ENCODE measurements at places on chromosomes 5 and 9.

- no peak overlapping the region for H3K27ac ChIP-seq
- H3K4me1 ChIP-seq, result peaks cover 2% of the 10 kb centered on the region
- DNase-seq, result no peak
- no peak overlapping the region for H3K4me3 ChIP-seq
- H3K36me3 ChIP-seq, result no peaks in the 10 kb centered on the region
- no peaks in the 10 kb centered on the region for H3K27me3 ChIP-seq
These were observed 19.9 kb upstream of the LPCAT1 start for GRCh38 chr5:1543398-1544293.

- H3K27ac ChIP-seq, result no peak overlapping the region
- no peak overlapping the region for H3K4me3 ChIP-seq
- no peaks in the 10 kb centered on the region for H3K27me3 ChIP-seq
- peaks cover 17% of the 10 kb centered on the region for H3K4me1 ChIP-seq
These were observed 3.4 kb downstream of the TLR4 start for GRCh38 chr9:117707561-117707960.

DNA sequence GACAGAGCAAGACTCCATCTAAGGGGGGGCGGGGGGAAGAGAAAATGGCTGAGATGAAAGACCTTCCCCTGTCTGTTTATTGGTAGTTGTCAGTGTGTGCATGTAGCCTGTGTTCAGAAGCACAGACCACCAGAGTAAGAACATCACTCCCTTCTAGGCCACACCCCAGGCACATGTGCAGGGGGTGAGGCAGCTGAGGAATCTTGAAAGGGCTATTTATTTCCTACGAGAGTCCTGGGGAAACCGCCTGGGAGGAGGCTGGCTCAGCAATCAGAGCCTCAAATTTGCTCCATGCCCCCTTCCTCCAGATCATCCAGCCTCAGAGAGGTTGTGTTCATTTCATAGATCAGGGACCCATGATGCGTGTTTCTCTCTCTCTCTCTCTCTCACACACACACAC lies 7.1 kb downstream of the MYORG start:
- H3K4me3 ChIP-seq, result no peak overlapping the region
- no peaks in the 10 kb centered on the region for H3K27me3 ChIP-seq
- DNase-seq, result no peak
- H3K27ac ChIP-seq, result no peak overlapping the region
- peaks cover 4% of the 10 kb centered on the region for H3K36me3 ChIP-seq

GRCh38 chr5:115962565-115963402 lies 509 bp downstream of the LVRN start:
- peak overlapping the region; percentile 44 for H3K4me3 ChIP-seq
- H3K36me3 ChIP-seq, result no peaks in the 10 kb centered on the region
- DNase-seq, result no peak

DNA sequence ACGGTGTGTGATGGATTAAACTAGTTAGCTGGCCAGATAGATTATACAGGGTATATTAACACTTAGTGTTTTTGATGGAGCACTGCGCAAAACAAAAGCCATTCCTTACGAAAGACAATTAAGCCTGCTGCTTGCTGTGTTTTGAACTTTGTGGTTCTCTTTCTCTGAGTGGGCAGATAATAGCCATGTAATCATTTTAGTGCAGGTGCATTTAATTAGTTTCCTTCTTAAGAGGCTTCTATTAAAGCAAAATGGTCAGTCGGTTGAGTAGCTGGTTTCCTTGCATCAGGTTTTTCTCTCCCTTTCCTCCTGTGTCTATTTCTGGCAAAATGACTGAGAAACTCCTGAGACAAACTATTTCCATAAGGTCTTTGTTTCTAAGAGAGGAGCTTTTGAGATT lies 512.5 kb downstream of the DMAC1 start:
- DNase-seq, result no peak
- no peak overlapping the region for H3K4me3 ChIP-seq
- no peaks in the 10 kb centered on the region for H3K4me1 ChIP-seq

- no peak for DNase-seq
- no peaks in the 10 kb centered on the region for H3K36me3 ChIP-seq
- H3K27ac ChIP-seq, result no peak overlapping the region
- H3K27me3 ChIP-seq, result no peaks in the 10 kb centered on the region
These were observed 29.9 kb downstream of the CETN3 start for GRCh38 chr5:90379652-90380051.

- peaks cover 28% of the 10 kb centered on the region for H3K36me3 ChIP-seq
- no peaks in the 10 kb centered on the region for H3K27me3 ChIP-seq
- H3K27ac ChIP-seq, result peak overlapping the region; percentile 87
- no peak for DNase-seq
- H3K4me3 ChIP-seq, result peak overlapping the region; percentile 94
These were observed 530 bp downstream of the BBLN start for GRCh38 chr9:128160603-128160987.

DNA sequence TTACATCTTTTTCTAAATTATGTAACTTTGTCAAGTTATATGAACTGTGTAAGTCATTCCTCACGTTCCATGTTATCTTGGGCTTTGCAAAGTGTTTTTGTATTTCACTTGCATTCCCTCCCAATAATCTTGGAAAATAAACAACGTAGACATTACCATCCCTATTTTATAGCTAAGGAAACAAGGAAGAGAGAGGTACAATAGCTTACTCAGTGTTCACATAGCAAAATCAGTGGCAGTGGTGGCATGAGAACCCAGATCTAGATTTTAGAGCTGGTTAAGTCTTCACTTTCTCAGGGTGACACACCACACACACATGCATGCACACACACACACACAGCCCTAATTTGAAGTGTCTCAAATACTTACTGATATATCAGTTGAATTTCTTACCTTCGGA lies 34.1 kb downstream of the NSA2 start:
- H3K27ac ChIP-seq, result no peak overlapping the region
- DNase-seq, result no peak
- H3K4me3 ChIP-seq, result no peak overlapping the region
- no peaks in the 10 kb centered on the region for H3K4me1 ChIP-seq
- peaks cover 14% of the 10 kb centered on the region for H3K36me3 ChIP-seq

GRCh38 chr5:37208883-37209797 lies 40.0 kb downstream of the CPLANE1 start:
- peaks cover 3% of the 10 kb centered on the region for H3K36me3 ChIP-seq
- no peaks in the 10 kb centered on the region for H3K27me3 ChIP-seq
- no peak for DNase-seq
- no peaks in the 10 kb centered on the region for H3K4me1 ChIP-seq
- H3K4me3 ChIP-seq, result no peak overlapping the region

DNA sequence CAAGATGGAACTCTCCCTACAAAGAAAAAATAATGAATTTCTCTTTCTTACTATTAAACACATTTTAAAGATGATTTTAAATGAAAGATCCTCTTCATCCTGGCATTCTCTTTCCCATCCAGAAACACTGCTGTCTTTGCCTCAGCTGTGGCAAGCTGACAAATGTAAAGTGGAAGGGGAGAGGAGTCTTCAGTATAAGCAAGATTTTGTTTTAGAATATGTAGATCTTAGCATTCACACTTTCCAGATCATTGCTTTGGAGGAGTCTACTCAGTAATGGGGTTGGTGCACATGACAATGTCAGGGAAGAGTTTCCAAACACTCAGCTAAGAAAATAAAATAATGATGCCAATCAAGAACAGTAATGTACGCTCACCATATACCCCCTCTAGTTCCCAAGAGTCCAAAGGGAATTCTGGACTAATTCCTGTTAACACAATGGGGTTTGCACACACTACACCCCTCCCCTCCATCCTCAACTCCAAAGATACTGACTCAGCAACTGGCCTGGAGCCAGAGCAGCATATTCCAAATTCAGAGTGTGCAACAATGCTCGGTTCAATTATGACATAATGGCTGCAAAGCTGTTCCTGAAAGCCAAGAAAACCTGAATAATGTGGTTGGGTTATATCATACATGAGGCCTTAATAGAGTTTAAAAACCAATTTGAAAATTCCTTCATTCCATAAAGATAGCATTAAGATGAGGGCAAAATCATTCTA lies 4.6 kb downstream of the C5orf63 start:
- H3K27me3 ChIP-seq, result no peaks in the 10 kb centered on the region
- no peak for DNase-seq
- no peak overlapping the region for H3K4me3 ChIP-seq
- no peak overlapping the region for H3K27ac ChIP-seq

DNA sequence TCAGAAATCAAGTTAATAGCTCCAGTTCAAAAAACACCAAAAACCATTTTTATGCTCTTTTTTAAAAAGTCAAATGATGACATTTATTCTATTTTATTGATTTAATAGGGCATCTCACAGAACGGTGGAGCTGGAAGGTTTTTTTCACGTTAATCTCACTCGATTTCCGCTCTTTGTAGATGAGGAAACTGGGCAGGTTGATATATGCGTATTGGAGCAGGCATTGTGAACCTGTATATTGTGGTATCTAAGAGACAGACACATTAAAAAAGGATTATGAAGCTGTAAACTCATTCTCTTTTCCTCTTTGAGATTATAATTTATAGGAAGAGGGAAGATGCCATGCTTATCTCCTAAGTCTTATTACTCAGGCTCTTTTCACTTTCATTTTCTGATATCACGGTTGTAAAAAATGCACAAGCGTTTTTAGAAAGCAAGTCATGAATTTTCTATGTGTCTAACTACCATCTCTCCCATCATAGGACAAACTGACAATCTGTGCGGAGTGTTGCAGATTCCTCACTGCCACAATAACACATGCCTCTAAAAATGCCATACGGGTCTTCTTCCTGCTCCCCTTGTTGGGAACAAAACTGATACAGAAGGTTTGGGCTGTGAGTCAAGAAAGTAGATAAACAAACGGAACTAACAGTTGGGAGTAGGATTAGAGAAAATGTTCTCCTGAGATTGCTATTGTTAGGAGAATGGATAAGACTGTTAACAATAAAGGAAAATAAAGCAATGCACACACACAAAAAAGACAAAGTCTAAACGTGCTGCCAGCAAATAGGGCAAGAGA lies 1997.7 kb downstream of the MAT2B start:
- H3K27me3 ChIP-seq, result no peaks in the 10 kb centered on the region
- H3K27ac ChIP-seq, result no peak overlapping the region
- no peak overlapping the region for H3K4me3 ChIP-seq
- H3K4me1 ChIP-seq, result no peaks in the 10 kb centered on the region

- no peak for DNase-seq
- no peaks in the 10 kb centered on the region for H3K36me3 ChIP-seq
- H3K4me3 ChIP-seq, result no peak overlapping the region
- H3K4me1 ChIP-seq, result no peaks in the 10 kb centered on the region
- H3K27me3 ChIP-seq, result no peaks in the 10 kb centered on the region
- no peak overlapping the region for H3K27ac ChIP-seq
These were observed 335.2 kb upstream of the TARS1 start for GRCh38 chr5:33105521-33105941.

DNA sequence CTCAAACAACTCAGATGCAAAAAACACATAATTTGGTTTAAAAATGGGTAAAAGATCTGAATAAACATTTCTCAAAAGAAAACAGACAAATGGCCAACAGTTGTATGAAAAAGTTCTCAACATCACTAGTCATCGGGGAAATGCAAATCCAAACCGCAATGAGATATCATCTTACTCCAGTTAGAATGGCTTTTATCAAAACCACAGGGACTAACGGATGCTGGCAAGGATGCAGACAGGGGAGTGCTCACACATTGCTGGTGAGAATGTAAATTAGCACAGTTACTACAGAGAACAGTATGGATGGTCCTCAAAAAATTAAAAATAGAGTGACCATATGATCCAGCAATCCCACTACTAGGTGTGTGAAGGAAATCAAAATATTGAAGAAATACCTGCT lies 589.1 kb upstream of the ADAMTS16 start:
- no peak overlapping the region for H3K27ac ChIP-seq

GRCh38 chr9:15433661-15434060 lies 11.0 kb downstream of the SNAPC3 start:
- no peaks in the 10 kb centered on the region for H3K4me1 ChIP-seq
- no peak overlapping the region for H3K27ac ChIP-seq

- no peak for DNase-seq
- no peaks in the 10 kb centered on the region for H3K27me3 ChIP-seq
- no peaks in the 10 kb centered on the region for H3K4me1 ChIP-seq
- H3K36me3 ChIP-seq, result no peaks in the 10 kb centered on the region
These were observed 450.0 kb downstream of the TLE1 start for GRCh38 chr9:81239388-81239787.

GRCh38 chr9:105245029-105245890 lies 809 bp downstream of the SLC44A1 start:
- peak; percentile 38 for DNase-seq
- H3K4me1 ChIP-seq, result peaks cover 5% of the 10 kb centered on the region
- no peaks in the 10 kb centered on the region for H3K27me3 ChIP-seq
- H3K36me3 ChIP-seq, result no peaks in the 10 kb centered on the region
- peak overlapping the region; percentile 47 for H3K27ac ChIP-seq

DNA sequence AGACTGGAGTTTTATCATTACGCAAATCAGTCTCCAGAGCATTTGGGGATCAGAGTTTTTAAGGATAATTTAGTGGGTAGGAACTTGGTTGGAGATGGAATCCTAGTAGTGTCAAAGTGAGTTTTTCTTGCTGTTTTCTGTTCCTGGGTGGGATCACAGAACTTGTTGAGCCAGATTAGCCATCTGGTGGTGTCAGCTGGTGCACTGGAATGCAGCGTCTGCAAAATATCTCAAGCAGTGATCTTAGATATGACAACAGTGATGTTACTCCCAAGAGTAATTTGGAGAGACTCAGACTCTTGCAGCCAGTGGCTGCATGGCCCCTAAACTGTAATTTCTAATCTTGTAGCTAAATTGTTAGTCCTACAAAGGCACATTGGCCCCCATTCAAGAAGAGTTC lies 1257.8 kb downstream of the MAT2B start:
- H3K4me1 ChIP-seq, result no peaks in the 10 kb centered on the region
- H3K27ac ChIP-seq, result no peak overlapping the region
- no peak overlapping the region for H3K4me3 ChIP-seq
- no peak for DNase-seq
- no peaks in the 10 kb centered on the region for H3K36me3 ChIP-seq

GRCh38 chr5:95927927-95928723 lies 33.5 kb downstream of the ELL2 start:
- DNase-seq, result no peak

DNA sequence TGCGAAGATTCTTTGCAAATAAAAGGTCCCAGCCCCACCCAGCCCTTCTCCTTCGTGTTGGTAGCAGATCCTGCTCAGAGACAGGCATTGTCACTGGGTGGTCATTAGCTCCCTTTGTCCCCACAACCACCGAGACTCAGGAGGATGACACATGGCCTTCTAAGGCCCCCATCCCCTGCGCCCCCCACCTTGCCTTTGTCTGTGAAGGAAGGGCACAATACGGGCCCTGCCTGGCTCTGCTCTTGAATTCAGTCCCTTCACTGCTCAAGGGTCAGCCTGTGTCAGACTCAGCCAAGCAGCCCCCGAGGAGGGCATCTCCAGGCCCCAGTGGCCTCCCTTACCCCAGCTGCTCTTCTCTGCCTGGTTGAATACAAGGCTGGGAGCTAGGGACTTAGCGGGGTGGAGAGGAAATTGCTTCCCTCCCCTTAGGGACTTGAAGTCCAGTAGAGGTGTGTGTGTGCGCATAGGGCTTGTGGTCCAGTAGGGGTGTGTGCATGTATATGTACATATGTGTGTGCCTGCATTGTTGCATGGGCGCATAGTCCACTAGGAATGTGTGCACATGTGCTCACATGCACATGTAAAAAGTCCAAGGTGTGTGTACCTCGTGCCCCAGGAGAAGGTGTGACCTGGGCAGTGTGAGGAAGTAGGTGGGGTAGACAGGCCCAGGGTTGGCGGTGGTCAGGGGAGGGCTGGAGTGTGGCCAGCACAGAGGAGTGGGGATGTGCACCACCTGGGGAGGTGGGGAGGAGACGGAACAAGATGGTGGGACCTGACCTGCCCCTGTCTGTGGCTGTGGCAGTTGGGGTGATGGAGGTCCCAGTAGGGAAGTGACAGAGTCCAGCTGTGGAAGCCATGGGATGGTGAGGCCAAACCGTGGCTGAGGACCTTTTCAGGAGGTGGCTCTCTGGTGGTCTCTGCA lies 59.1 kb downstream of the PHF2 start:
- no peak overlapping the region for H3K27ac ChIP-seq
- H3K4me3 ChIP-seq, result no peak overlapping the region
- H3K4me1 ChIP-seq, result no peaks in the 10 kb centered on the region
- H3K27me3 ChIP-seq, result no peaks in the 10 kb centered on the region
- no peak for DNase-seq

Data from common myeloid progenitor, CD34-positive (primary cell).